Stimulated activated naive CD4-positive, alpha-beta T cell (primary cell): ENCODE measurements at places on chromosomes 4 and X.

GRCh38 chr4:31051151-31051550 lies 331.0 kb downstream of the PCDH7 start:
- no peak for DNase-seq

DNA sequence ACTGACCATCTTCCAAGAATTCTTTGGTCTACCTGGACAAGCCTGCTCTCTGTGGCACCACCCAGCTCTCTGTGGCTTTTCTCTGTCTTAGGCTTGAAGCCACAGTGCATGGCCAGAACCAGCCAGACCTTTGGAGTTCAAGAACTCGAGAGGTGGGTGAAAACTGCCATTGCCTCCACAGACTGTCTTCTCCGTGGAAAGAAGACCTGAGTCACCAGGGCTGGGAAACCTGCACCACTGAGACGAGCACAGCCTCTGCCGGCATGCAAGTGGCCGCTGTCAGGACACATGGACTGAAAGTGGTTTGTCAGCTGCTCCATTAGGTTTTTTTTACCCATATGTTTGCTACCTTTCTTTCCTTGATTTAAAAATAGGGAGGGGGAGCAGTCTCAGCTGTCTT lies 74.5 kb downstream of the MGST2 start:
- no peak for DNase-seq

DNA sequence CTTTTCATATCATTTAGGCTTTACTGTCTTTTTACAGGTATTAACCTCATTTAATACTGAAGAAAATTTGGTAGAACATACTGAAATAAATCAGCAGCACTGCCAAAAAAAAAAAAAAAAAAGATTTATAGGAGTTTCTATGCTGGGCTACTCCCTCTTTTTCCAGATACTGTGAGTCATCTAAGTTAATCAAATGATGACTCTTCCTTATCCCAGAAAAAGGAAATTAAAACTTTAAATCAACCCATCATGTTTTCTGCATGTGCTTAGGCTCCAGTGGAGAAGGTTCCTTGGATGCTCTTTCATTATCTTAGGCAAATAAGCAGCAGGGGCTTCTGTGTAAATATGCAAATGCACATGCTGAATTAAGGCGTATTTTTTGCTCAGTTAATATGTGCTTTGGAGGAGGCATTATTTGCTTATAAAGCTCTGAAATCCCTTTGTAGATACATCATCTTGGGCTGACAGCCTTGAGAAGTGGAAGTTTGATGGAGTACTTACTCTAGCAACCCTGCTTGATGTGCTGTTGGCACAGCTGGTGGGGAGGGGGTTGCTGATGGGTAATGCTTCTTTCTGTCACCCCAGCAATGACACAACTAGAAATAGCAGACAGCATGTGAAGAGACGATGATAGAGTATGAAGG lies 136.1 kb downstream of the C4orf33 start:
- no peak for DNase-seq

GRCh38 chr4:174422893-174423256 lies 99.4 kb downstream of the HPGD start:
- DNase-seq = no peak

DNA sequence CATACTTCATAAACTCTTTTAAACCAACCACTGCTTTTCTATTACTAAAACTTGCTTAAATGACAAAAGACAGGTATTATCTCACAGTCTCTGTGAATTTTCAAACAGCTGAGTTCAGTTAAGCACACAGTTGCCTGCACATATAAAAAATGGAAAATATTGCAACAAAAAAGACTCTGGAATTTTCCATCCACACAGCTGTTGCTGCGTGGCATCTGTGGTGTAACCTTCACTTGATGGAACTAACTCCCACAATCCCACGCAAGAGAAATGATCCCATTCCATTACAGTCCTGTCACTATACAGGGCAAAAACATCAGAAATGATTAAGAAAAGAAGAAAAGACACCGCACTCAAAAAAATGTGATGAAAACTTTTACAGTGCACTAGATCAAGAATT lies 149.8 kb upstream of the TBL1X start:
- DNase-seq = no peak

- DNase-seq = no peak
These were observed 123.0 kb upstream of the PUDP start for GRCh38 chrX:7270933-7271332.

DNA sequence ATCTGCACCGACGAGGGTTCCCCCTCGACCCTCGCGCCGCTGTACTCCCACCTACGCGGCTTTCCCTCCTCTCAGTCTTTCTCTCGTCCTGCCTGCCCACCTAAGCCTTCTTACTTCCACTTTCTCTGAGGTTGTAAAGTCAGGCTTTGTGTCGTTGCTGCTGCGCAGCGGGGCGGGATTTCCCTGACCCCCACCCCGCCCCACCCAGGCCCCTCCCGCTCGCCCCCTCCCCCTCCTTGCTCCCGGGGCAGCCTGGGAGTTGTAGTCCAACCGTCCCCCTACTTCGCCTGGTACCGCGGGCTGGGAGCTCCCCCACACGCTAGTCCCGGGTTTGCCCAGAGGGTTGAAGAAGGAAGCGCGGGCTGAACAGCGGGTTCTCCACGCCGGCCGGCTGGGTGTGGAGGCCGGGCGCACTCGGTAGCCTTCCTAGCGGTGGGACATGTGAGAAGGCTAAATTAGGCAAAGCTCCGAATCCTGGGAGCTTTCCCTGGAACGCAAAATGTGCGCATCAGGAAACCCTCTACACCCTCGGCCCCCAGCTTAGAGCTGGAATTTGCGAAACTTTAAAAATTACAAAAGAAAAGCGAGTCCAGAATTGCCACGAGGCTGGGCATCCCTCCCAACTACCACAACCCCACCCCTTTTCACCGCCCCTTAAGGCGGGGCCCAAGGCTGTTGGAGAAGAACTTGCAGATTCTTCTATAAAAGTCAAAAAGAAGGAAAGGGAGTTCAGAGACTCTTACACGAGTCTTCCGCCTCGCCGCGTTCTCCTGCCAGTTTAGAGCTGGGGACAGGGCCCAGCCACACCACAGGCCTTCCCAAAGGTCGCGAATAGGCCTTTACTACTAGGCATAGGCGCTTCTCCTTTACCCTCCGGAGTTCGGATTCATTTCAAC lies at the start of gene ATP11C:
Gene ATP11C, minus strand, starts transcription at position 153 of the 896 bp plus-strand sequence. CDS start 1,011 bp downstream, outside the sequence.
- DNase-seq = peak; percentile 80

DNA sequence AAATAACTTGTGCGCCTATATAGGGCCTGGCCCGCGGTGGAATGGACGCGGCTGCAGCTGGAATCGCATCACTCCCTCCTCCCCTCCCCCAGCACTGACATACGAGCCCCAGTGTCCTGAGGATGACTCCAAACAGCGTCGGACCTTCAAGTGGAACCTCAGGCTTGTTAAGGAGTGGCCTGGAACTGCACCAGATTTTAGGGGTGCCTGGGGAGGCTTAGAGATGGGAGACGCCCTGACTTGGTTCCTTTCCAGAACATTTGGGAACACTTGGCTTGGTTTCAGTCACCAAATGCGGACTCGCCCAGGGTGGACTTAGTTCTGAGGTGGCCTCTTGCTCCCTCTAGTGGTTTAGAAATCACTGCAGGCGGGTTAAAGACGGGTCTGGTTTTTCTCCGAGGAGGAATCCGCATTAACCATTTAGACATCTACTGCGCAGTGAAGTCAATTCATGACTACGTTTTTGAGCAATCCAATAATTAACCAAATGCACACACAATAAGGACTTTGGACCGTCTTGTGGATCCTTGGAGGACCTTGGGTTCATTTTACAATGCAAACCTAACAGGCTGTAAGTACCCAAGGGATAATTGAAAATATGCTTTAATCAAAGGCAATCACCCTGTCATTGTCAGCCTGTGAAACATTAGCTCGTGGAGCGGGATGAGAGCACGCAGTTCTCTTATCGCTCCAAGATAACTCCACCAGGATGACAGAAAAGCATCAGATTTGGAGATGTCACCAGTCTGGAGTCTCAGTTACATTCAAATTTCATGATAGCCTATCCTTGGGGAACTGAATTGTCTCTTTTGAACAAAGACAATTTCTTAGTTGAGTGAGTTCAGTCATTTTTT lies 11.2 kb upstream of the PDGFRA start:
- DNase-seq = peak; percentile 35

DNA sequence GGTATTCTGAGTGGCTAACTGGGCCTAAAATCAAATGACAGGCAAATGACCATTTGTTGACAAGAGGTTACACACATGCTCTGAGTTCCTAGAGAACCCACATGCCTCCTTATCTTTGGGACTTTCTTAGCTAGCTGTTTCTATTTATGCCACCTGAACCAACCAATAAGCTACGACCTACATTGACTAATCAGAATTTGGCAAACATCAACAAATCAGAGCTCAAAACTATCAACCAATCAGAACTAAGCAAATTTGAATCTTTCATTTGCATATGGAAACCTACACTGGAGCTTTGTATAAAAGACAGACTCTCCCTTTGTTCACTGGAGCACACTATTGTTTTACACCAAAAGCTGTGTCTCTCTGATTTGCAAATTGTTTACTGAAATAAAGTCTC lies 192.0 kb downstream of the CXXC4 start:
- DNase-seq = no peak

- no peak for DNase-seq
These were observed 40.3 kb downstream of the KLHL5 start for GRCh38 chr4:39102297-39102696.

GRCh38 chr4:148747721-148748268 lies 305.6 kb upstream of the NR3C2 start:
- no peak for DNase-seq

- DNase-seq = no peak
These were observed 99.5 kb upstream of the MYOZ2 start for GRCh38 chr4:119035951-119036737.

- no peak for DNase-seq
These were observed 146.2 kb downstream of the PCDH7 start for GRCh38 chr4:30866346-30866745.

GRCh38 chr4:53732661-53733060 lies 141.4 kb upstream of the LNX1 start:
- no peak for DNase-seq

- DNase-seq = no peak
These were observed 639 bp upstream of the SORCS2 start for GRCh38 chr4:7191546-7192251.

DNA sequence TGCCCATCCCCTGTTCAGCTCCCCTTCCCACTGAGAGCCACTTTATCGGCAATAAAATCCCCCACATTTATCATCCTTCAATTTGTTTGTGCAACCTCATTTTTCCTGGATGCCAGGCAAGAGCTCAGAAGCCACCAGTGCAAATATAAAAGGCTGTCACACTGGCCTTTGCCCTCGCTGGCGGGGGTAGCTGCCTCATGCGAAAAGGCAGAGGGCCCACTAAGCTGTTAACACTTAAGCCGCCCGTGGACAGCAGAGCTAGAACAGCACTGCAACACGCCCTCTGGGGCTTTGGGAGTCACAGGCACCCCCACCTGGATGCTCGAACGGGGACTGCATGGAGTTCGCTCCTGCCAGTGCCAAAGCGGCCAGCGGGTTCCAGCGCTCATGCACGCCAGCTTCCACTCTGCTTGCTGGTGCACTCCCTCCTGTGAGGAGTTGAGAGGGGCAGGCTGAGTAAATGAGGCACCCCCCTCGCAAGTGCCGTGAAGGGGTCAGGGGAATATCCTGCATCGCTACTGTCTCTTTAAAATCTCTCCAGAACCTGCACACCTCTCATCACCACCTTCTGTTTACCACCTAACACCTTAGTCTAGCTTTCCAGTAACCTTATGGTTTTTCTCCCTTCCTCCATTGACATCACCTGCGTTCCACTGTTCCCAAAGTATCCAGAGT lies 99.5 kb downstream of the SORBS2 start:
- DNase-seq = no peak

GRCh38 chr4:88134111-88134510 lies 24.3 kb downstream of the ABCG2 start:
- no peak for DNase-seq

- DNase-seq = no peak
These were observed at the start of gene COL4A5 for GRCh38 chrX:108439426-108439942. TSS of gene COL4A5 (plus strand) at chrX:108439838. CDS start at chrX:108440126, 288 bp downstream.

DNA sequence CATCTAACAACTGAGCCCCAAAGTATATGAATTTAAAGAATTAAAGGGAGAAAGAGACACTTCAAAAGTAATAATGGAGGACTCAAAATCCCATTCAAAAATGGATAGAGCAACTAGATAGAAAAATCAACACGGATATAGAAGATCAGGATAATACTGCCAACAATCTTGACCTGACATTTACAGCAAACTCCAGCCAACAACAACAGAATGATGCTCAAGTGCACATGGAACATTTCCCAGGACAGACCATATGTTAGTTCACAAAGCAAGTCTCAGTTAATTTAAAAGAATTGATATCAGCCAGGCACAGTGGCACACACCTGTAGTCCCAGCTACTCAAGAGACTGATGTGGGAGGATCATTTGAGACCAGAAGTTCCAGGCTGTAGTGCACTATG lies 72.0 kb upstream of the SMARCAD1 start:
- no peak for DNase-seq

GRCh38 chr4:179836179-179837075 lies 2394.2 kb upstream of the AGA start:
- no peak for DNase-seq

DNA sequence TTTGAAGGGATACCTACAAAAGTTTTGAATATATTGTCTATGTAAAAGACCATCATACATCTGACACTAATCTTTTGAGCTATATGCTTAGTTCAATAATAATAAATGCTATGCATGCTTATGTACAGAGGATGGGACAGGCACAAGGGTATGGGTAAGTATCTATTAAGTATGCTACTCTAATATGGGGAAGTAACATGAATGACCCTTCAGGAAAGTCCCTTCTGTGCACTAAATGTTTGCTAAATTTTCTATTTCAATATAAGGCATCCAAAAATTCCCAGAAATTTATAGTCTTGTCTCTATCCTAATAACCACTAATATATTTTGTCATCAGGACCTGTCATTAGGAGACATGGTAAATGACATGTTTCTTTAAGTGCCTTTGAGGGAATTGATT lies 19.0 kb downstream of the ATP8A1 start:
- no peak for DNase-seq

DNA sequence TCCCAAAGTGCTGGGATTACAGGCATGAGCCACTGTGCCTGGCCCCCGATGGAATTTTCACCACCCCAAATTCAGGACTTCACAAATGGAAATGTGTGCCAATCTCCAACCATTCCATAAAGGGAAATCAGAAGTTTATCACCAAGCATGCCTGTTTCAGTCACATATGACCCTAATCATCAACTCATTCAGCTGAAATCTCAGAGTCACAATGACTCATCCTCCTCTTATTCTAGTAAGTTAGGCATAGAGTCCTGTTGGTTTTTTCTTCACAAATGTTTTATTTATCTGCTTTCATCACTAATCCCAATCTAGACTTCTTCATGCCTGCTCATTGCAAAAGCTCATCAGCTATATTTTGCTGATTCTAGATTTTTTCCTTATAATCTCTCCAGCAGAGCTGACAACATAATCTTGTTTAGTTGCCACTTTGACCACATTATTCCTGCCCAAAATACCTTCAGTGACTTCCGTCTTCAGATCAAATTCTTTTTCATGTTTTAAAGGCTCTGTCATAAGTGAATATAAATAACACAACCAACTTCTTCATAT lies 83.3 kb downstream of the SLC7A11 start:
- DNase-seq = no peak
